ENCODE measurements at places on chromosomes 16 and 17.

DNA sequence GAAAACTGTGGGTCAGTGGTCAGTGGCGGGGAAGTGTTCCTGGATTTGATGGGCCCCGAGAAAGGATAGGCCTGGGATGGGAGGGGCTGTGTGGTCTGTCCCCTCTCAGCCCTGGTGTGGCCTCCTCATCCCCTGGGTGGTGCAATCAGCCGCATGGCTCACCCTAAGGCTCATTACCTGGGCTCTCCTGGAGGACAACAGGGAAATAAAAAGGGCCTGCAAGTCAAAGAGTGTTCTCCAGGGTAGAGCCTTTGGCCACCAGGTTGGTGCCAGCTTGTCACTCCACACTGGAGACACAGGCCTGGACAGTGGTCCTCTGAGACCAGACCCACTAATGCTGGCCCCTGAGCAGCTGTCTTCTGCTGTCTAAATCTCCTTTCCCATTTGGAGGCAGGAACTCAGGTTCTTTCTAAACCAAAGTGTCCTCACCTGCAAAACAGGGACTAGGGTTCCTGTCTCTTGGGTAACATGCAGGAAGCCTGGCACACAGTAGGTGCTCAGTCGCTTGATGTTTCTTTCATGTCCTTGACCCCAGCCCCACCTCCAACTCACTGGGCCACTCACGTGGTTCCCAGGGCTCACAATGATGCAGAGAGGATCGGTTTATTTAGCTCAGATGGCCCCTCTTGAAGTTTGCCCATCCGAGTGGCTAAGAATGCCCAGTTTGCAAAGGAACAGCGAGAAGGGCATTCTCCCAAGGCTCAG lies 2.4 kb downstream of the NDRG4 start:
- DNase-seq, result no peak

- no peak for DNase-seq
These were observed 263.5 kb upstream of the AXIN2 start for GRCh38 chr17:65824901-65825300.

DNA sequence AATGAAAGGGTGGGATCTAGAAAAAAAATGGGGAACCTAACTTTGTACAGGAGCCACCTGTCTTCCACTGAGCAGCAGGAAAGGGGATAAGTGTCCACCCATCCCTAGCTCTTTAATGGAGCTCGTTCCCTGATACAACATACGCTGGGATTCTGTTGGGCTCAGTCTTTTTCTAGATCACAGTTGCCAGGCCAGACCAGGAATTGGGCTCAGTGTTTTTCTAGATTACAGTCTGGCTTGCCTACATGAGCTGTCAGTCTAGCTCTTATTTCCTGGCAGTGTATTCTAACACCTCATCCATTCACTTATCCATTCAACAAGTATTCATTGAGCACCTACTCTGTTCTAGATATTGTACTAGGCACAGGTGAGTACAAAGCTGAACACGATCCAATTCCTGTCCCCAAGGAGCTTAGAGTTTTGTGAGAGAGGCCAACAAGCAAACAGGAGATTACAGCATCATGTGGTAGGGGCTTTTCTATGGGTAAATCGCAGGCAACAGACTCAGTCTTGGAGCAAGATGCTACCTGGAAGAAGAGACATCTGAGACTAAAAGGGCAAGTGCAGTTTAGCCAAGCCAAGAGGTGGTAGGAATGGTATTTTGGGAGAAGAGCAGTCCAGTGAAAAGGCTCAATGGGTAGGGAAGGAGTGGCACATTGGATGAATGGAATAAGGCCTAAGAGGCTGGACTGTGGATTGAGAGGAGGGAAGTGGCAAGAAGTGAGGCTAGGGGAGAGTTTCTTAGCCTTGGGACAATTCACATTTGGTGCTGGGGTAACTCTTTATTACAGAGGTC lies 138.0 kb upstream of the HS3ST2 start:
- DNase-seq, result no peak

DNA sequence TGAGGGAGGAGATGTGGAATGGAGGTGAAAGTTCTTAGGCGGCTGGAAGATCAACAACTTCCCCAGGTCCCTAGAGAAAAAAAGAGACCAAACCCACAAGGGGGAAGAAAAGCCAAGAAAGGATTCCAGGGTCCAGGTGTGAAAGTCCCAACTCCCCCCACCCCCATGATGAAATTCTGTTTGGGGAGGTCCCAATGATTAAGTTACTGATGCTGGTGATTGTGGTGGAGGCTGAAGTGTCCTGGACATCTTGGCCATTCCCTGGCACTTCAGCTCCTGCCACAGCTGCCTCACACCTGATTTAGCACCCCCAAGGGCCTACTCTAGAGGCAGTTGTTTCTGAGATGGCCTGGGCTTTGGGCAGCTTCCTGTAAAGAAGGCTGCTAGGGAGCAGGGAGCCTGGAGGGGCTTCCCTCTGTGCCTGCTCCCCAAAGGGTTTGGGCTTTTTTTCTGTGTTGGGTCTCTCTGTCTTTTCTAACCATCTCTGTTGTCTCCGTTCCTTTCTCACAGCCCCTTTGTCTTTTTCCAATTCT lies 13.1 kb downstream of the HOXB4 start:
- no peak for DNase-seq

GRCh38 chr16:88363239-88363891 lies 19.4 kb upstream of the ZNF469 start:
- DNase-seq, result no peak

- no peak for DNase-seq
These were observed 587.7 kb upstream of the HSBP1 start for GRCh38 chr16:83220066-83220465.

GRCh38 chr17:29291163-29291752 lies 2.7 kb downstream of the NUFIP2 start:
- DNase-seq, result peak; percentile 59

DNA sequence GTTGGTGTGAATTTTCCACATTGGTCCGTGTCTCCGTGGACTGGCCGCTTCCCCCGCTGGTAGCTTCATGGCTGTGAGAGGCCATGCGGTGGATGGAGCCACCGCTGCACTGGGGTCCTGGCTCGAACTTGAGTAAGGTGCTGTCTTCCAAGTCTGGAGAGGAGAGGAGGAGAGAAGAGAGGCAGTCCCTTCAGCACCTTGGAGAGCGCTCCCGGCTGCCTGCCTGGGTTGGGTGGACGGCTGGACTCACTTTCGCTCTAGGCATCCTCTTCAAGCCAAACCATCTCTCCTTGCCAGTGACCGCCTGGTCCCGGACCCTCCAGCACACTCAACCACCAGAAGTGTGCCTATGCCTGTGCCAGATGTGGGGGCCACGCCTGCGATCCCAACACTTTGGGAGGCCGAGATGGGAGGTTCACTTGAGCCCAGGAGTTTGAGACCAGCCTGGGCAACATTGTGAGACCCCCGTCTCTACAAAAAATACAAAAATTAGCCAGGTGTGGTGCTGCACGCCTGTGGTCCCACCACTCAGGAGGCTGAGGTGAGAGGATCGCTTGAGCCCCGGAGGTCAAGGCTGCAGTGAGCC lies 6.2 kb downstream of the JPH3 start:
- DNase-seq, result peak; percentile 69

GRCh38 chr17:76940295-76940694 lies 72.1 kb downstream of the MGAT5B start:
- DNase-seq, result no peak

DNA sequence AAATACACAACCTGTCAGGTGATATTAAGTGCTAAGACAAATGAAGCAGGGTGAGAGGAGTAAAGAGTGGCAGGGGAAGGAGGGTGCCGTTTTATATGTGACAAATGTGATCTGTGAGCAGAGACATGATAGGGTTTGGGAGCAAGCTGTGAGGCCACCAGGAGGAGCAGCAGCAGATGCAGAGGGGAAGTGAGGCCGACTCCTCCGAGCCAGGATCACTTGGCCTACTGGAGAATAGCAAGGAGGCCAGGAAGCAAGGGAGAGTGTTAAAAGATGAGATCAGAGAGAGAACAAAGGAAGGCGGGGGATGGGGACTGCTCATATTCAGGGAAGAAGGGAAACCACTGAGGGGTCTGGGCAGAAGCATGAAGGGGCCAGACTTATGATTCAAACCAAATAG lies 129.4 kb downstream of the TANGO6 start:
- peak; percentile 21 for DNase-seq
